ENCODE measurements at places on chromosomes 1 and 21.

DNA sequence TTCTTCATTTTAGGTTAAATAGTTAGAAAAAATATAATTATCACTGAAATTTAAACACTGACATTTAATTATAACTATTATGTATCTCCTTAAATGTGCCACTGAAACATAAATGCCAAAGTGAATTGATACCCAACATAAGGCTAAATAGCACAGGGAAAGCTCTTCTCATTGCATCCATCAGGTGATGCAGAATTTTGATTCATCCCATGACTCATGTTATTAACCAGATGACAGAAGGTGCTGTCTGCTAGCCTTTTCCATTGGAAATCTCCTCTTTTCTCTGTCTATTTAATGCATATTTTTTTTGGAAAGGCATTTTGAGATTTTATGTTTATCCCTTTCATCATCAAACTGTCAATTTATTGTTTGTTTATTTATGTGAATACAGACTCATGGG is 136.8 kb downstream of the KCNK2 start:
- no peak for DNase-seq

- DNase-seq, result no peak
These were observed 29.4 kb upstream of the CCSAP start for GRCh38 chr1:229372251-229372650.

DNA sequence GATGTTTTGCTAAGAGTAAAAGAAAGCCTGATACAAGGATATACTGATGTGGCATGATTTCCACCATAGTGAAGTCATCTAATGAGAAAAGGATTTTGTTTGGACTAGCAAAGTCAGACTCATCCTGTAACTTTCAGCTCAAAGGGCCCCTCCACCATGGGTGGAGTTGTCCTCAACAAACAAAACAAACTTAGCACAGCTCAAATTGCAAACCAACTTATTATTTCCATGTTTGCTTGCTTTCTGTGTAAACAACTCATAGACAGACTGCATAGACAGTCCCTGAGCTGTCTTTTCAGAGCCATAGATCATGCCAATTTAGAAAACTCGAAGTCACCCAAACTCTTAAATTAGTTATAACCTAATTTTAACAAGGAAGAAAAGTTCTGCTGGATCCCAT is 69.4 kb upstream of the VAV3 start:
- no peak for DNase-seq

GRCh38 chr1:245311887-245312536 is 157.2 kb downstream of the KIF26B start:
- DNase-seq, result no peak

DNA sequence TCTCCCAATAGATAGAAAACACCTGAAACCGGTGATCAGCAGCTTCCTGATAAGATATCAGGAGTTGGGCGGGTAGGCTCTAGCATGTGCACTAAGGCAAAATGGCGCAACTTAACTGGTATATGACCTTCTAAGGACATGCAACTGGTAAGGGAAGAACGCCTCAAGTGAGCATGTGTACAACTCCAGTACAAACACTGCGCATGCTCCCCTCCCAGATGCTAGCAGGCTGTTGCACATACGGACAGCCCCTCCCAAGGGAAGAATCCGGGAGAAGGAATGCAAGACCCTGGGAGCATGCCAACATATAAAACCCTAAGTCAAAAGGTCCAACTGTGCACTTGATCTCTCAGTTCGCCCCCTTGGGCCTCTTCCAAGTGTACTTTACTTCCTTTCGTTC is 110.8 kb downstream of the TSEN15 start:
- DNase-seq, result no peak

- no peak for DNase-seq
These were observed 2.1 kb upstream of the RCAN3 start for GRCh38 chr1:24500448-24501048.

DNA sequence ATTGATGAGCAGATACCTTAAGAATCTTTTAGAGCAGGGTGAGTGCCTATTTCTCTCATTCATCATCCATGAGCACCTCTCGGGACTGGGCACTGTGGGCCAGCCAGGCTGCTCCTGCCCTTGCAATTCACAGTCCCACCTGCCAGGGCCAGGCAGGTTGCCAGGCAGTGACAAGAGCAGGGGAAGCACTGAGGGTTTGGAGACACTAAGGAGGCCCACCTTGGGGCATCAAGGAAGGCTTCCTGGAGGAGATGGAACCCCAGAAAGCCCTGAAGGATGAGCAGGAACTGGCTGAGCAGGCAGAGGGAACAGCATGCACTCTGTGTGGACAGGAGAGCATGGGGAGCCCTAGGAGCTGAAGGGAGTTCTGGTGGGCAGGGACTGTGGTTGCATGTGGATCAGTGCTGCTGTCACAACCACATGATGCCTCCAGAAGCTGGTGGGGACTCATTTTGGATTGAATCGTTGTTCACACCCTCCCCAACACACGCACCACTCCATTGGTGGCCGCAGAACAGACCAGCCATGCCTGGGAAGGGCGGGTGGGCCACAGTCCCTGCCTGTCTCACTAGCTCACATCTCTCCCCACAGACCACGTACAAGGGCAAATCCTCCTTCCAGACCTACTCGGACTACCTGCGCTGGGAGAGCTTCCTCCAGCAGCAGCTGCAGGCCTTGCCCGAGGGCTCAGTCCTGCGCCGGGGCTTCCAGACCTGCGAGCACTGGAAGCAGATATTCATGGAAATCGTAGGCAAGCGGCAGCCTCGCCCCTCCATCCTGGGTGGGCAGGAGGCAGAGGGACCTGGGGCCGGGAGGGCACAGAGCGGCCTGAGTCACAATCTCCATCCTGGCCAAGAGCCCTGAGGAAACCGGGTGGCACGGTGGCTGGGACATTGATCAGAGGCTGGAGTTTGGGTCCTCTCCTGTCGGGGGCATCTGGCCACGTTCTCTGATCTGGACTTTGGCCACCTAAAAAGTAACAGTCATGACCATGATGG is 55.1 kb downstream of the DISP3 start:
- DNase-seq, result no peak

GRCh38 chr1:166479052-166479631 is 312.3 kb upstream of the FAM78B start:
- peak; percentile 16 for DNase-seq

DNA sequence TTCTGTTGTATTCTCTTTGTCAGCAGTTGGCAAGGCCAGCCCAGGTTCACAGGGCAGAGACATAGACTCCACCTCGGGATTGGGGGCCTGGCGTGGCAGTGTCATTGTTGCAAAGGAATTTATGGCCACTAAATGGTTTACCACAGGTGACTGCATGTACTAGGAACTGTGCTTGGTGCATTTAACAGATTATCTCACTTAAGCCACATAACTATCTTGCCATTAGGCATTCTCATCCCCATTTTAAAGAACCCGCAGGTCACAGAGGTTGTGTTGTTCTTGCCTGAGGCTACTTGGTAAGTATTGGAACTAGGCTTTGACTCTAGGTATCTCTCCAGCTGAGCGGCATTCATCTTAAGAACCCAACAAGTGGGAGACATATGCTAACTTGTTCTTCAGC is 9.7 kb downstream of the TLCD4 start:
- DNase-seq, result no peak

GRCh38 chr1:209534496-209535250 is 48.8 kb upstream of the CAMK1G start:
- DNase-seq, result no peak

GRCh38 chr1:1101503-1101902 is 14.4 kb downstream of the C1orf159 start:
- DNase-seq, result no peak

DNA sequence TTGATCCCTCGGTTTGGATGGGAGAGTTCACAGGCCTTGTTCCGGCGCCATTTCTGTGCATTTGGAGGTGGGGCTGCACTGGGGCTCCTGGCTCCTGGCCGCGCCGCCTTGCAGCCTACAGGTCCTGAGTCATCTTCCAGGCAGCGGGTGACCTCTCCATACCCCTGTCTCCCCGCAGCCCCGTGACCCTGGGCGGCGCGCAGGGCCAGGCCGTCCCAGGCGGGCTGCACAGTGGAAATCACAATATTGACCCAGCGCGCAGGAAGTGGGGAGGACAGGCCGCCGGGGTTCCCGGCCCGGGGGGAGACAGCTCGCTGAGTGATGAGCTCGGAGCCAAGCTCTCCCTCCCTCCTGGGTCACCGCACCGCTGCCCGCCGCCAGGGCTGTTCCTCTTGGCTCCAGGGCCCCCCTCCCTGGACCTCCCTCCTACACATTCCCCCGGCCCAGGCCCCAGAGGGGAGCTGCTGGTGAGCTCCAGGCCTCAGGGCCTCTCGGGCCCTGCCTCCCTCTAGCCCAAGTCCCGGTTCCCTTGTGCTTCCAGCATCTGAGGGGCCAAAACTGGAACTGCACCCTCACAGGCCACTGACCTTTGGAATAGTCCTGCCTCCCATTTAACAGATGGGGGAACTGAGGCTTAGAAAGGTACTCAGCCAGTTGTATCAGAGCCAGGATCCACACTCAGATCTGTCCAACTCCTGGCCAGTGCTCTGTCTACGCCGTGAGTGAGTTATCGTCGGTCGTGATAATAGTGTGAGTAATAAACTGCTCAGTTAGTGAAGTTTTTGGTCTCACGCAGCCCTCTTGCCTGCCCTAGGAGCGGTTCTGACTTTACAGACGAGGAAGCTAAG is 142.9 kb upstream of the WNT4 start:
- no peak for DNase-seq

DNA sequence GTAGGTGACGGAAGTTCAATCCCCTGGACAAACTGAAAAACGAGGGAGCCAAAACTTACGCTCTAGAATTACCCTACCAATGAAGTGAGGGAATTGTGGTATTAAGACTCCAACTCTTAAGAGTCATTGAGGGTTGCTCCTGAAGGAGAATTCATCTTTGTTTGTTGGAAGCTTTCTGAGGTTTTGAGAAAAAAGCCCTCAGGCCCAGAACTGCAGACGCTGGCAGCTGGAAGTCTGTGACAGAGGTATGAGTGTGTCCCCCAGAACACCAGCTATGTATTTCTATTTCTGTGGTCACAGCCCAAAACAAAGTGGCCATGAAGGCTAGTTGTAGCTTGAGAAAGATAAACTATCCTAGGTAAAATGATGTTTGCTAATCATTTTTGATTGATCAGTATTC is 438.8 kb upstream of the B3GALT2 start:
- DNase-seq, result no peak

GRCh38 chr1:153343811-153344717 is 4.6 kb downstream of the PGLYRP4 start:
- no peak for DNase-seq

GRCh38 chr1:160807738-160808137 is 11.8 kb downstream of the LY9 start:
- DNase-seq, result no peak

DNA sequence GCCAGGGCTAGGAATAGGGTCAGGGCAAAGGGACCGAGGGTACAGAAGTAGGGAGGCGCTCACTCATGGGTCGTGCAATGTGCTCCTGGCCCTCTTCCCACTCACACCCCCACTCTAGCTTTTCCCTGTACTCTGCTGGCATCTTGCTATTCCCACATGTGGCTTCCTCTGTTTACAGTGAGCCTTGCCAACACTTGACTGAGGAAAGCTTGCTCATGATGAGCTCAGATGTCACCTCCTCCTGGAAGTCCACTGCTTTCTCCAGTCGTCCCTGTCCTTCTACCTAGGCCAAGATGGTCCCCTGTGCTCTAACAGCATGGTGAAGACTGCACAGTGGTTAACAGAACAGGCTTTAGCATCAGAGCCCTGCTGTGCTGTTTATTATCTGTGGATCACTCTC is 8.0 kb upstream of the RIMS3 start:
- no peak for DNase-seq

DNA sequence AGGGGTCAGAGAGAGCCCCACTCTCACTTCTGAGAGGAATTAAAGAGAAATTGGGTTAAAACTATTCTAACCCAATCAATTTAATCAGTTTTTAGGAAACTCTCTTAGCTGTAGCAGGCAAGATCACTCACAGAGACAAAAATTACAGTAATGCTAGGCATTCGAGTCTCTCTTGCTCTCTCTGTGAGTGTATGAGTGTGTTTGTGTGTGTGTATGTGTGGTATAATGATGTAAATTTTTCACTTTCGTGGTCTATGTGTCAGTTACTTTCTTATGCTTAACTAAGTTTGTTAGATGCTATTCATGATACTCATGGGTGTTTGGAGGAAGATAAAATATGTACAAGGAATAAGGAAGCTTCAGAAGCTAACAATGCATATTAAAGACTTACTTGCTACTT is 131.3 kb downstream of the FASLG start:
- no peak for DNase-seq

GRCh38 chr1:216186816-216187215 is 236.4 kb downstream of the USH2A start:
- DNase-seq, result no peak

DNA sequence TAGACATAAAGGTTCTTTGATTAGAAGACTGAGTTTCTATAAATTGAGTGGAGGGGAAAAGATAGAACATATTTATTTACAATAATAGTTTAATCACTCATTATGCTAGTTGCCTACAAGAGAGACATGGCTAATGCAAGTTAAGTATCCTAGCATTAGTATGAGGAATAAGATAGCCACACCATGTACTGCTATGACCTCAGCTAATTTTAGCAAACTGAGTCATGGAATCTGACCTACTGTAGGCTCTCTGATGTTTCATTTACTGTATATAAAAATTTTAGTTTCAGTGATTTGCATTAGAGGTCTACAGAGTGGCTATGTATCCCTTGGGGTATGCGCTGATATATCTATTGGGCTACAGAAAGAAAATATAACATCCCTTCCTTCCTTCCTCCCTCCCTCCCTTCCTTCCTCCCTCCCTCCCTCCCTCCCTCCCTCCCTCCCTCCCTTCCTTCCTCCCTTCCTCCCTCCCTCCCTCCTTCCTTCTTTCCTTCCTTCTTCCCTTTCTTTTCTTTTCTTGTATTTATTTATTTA is 5.8 kb downstream of the AGL start:
- DNase-seq, result no peak

DNA sequence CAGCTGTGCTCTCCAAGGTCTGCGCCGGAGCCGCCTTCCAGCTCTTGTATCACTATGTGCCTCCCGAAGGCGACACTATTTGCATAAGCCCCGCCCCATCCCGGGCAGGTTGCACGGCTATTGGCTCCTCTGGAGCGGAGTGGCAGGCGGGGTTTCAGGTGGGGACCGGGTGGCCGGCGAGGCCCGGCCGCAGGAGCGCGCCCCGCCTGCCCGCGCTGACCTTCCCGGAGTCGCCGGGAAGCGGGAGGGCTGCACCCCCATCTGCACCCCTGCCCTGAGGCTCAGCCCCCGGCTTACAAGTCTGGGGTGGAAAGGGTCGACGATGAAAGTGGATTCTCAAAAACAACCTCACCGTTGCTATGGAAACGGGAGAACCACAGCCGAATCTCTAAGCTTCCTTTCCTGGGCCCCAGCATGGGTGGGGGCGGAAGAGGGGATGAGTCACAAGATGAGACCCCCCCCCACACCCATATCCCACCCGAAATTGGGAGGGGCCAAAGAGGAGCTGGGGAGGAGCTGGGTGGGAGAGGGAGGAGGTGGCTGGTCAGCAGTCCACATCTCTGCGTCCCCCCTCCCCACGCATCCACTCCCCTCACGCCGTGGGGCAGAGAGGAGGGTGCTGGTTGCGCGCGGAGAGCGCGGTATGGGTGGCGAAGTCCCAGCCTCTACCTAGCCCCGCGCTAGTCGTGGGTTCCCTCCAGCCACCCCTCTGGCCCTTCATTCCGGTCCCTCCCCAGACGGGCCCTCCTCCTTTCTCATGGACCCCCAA is at the start of gene HPCAL4:
Gene HPCAL4 (minus strand): TSS at position 51 of the 769 bp plus-strand sequence. CDS start 6,830 bp downstream, outside the sequence.
- DNase-seq, result peak; percentile 87

GRCh38 chr1:224565186-224565585 is 50.9 kb upstream of the CNIH3 start:
- DNase-seq, result no peak

- peak; percentile 52 for DNase-seq
These were observed at the start of gene CDK18 for GRCh38 chr1:205504311-205505075. Gene CDK18, plus strand, starts transcription at chr1:205504669. Its CDS starts 18,499 bp downstream, at chr1:205523168.

- no peak for DNase-seq
These were observed 112.7 kb downstream of the FGGY start for GRCh38 chr1:59409549-59409948.

- DNase-seq, result no peak
These were observed 105.2 kb downstream of the ZSCAN20 start for GRCh38 chr1:33577663-33578062.

Data from stimulated activated CD4-positive, alpha-beta T cell treated with anti-CD3 and anti-CD28 coated beads, Interleukin-12 subunit alpha, Interleukin-12 subunit beta, amount 100 ng/mL, for 24 hours (primary cell).